ENCODE measurements at places on chromosomes 6 and 20.
A peak's percentile ranks its signal among the peaks of the same experiment; 100 is the strongest.

DNA sequence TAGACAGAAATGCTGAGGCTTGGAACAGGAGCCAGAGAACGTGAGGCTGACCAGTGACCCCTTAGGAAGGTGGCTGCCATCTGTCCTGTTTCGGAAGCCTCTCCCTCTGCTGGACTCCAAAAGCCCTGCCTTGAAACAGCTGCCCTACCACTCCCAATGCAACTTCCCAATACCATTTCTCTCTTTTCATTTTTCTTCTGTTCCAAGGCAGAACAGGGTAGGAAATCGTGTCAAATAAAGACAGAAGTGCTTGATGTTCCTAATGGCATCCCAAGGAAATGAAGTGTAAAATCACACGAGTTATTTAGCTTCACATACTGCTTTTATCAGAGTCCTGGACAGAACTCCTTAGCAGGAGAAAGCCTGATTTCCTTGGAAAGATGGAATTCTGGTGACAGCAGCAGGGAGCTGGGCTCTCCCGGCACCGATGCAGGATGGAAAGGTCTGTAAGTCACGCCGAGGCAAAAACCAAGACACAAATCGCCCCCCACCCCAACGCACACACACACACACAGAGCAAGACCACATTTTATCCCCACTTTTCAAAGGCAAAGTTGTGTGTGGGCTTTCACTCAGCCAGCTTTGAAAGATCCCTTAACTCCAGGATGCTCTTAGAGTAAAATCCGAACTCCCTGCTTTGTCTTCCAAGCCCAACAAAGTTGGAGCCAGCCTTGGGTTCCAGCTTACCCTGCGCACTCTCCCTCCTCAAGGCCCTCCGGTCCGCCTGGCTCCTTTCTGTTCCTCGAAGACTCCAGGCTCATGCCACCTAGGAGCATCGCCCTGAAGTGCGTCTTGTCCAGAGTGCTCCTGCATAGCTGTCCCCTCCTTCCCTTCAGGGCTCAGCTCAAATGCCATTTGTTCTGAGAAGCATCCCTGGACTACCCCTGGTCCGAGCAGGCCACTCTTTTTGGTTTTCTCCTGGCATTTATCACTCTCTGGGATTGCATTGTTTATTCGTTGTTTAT is 11.6 kb upstream of the STX16 start:
- DNase-seq = no peak

GRCh38 chr6:11187301-11187700 is 45.2 kb downstream of the NEDD9 start:
- no peak for DNase-seq

DNA sequence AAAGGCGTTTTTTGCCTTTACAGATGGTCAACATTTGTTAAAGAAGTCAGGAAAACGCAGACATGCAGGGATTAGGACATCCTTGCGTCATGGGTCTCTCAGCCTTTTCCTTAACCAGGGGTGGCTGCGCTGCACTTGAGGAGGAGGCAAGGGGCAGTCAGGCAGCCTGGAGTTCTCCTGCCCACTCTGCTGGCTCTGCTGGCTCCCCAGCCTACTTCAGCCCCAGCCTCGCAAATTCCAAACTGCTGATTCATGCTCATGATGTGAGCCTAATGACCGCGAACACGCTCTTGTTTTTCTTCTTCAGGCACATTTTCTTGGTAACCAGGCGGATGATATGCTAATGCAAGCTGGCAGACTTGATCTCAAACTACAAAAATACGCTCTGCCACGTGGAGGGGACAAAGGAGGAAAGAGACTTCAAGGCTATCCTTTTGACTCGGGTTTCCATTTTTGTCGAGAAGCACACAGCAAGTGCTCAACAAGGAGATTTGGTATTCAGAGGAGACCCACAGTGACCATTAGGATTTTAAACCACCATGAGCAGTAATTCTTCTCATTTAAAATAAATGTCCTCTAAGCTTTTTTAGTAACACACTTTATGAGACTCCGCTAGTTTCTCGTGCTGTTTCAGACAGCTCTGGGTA is 290.3 kb upstream of the STXBP5 start:
- DNase-seq = peak; percentile 11

GRCh38 chr6:155088856-155089255 is 93.7 kb downstream of the TIAM2 start:
- DNase-seq = no peak

DNA sequence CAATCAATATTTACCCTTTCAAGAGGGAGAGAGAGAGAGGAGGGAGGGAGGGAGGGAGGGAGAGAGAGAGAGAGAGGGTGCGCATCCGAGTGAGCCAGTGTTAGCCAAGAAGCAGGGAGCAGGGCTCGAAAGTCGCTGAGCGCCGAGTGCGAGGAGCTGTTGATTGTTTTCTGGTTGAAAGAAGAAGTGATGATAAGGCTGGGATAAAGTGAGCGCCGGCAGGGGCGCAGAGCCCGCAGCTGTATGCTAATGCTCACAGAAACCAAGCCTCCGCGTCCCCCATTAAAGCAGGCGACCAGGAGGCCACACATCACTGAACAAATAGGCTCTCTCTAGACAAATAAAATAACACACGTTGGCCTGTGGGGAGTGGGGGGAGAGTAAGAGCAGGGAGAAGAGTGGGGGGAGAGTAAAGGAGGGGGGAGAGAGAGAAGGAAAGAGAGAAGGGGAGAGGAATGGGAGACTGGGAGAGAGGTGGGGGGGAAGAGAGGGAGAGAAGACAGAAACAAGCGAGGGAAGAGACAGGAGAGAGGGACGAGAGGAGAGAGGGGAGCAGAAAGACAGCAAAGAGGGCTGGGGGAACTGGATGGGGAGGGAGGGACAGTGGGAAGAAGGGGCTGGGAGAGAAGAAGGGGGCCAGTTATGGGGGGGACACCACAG is 5.0 kb upstream of the INSM1 start:
- DNase-seq = no peak

DNA sequence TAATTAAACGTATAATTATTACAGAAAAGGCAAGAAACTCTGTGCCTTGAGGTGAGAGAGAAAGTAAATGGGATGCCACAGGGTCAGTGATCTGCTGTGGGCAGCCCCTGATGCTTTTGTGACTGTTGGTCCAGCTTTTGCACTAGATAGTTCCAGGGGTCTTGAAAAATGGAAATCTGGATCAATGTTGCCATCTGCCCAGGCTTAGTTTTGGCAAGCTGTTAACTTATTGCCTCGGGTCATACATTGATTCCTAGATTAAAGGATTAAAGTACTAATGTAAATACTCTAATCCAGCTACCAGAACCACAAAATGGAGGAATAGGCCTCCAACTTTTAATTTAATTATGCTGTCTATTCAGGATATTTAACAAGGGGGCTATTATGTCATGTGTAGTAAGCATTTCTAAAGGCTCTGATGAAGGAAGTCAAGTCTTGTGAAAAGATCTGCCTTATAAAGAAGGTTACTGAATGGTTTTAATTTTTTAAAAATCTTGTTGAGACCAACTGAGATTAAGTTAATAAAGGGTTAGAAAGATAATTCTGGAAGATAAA is 376.0 kb upstream of the HS3ST5 start:
- DNase-seq = no peak

- no peak for DNase-seq
These were observed 11.2 kb upstream of the ZNFX1 start for GRCh38 chr20:49288784-49289696.

GRCh38 chr6:158205169-158205944 is 37.2 kb downstream of the GTF2H5 start:
- no peak for DNase-seq

DNA sequence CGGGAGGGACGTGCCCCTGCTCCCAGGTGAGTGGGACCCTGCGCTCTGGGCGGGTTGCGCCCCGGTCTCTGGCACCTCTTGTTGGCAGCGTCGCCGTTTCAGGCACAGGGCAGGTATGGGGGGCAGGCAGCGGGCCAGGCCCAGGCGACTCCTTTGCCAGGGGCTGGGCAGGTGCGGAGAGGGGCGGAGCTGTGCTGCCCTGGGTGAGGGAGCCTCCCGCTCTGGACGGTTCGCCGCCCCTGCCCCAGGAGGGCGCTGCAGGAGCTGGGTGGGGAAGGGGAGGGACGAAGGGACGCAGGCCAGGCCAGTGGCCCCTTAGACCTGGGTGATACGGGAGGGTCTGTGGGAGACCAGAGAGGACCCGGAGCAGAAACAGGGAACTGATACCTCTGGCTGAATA is 663.9 kb upstream of the DEFB115 start:
- no peak for DNase-seq

DNA sequence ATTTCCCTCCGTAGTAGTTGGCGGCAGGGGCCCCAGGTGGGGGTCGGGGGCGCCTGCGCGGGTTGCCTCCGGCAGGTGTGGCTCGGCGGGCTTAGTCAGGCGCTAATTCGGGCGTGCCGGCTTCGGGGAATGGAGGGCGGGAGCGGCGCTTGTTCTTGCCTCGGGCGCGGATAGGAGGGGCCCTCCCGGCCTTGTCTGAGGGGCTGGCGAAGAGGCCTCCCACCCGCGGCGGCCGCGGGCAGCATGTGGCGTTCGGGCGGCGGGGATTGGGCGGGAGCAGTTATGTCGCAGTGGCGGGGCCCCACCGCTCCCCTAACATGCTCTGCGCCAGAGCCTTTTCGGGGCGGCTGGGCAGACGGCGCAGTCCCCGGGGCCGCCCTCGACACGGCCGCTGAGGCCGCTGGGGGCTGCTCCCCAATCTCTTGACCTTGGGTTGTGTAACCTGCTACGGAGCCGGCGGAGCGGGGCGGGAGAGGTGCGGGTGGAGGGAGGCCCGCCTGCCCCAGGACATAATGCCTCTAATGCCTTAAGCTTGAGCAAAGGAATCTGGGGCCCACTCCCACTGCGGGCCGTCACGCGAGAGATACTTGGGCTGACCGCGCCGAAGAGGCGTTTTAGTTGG is 1.1 kb downstream of the AMD1 start:
- peak; percentile 57 for DNase-seq

- no peak for DNase-seq
These were observed 62.3 kb upstream of the TBC1D7 start for GRCh38 chr6:13390658-13391057.
